ENCODE measurements at places on chromosomes 1 and 21. TPM values are rescaled to one million over a fixed set of nuclear protein-coding genes. Genes with fewer than 3 reads are reported as not detected.

The PTPN7 gene
- not detected for total RNA-seq

The TBX19 gene
- total RNA-seq: 1.6 TPM

The CYP4Z1 gene
- not detected for total RNA-seq

The TMEM54 gene
- 12.1 TPM for total RNA-seq

The SPATA1 gene
- total RNA-seq: 1.2 TPM

The OR6K3 gene
- total RNA-seq: not detected

The AMY1B gene
- not detected for total RNA-seq

The LRRC71 gene
- not detected for total RNA-seq

The LMOD1 gene
- total RNA-seq: not detected

The TMEM82 gene
- total RNA-seq: not detected

The CD46 gene
- total RNA-seq: 181 TPM

The TRIM46 gene
- 0.21 TPM for total RNA-seq

GRCh38 chr1:184376369-184376768 is 10.5 kb upstream of the C1orf21 start:
- no peak overlapping the region for H3K4me3 ChIP-seq
- no peak overlapping the region for H3K27ac ChIP-seq
- no peaks in the 10 kb centered on the region for H3K36me3 ChIP-seq
- no peaks in the 10 kb centered on the region for H3K4me1 ChIP-seq

DNA sequence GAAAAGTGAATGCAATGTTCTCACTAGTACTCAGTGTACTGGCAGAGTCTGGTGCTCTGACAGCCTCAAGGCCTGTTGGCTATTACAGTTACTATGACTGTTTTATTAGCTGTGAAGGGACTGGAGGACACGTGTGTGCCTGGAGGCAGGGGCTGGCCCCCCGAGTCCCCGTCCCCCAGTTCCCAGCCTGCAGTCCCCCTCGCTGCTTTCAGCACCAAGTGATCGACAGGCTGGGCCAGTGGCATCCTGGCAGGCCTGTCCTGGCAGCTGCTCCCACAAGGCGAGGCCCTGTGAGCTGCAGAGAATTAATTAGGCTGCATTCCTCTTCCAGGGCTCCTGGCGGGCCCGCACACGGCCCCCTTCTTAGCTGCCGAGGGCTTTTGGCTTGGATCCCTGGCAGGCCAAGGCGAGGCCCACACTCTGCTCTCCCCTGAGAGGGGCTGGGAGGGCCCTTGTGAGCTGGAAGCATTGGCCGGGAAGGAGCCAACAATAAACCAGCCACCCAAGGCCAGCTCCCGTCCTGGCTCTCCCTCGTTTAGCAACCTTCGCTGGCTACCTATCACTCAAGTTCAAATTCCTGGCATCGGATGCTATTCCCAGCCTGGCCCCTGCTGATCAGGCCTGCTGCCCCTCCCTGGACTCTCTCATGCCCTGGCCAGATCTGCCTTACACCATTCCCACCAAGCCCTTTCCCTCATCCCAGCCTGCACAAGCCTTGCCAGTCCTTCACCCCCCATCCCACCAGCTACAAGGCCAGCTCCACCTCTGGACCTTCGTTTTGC is 9.8 kb downstream of the EDN2 start:
- H3K27ac ChIP-seq: peak overlapping the region; percentile 51
- H3K4me3 ChIP-seq: no peak overlapping the region
- no peaks in the 10 kb centered on the region for H3K27me3 ChIP-seq

DNA sequence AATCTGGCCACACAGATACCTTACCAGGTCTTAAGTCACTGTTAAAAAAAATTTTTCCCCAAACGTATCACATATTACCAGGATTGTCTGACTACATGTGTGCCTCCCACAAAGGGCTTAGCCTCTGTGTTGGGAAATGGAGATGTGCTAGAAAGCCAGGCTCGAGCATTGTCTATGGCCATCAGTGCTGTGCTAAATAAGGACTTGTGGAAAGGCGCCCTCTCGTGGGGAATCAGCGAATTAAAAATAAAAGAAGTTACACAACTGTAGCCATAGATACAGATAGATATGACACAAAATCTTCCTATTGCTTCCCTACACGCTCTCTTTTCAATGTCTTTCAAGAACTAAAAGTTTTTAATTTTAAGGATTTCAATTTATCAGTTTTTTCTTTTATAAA is 47.5 kb upstream of the CRNN start:
- no peaks in the 10 kb centered on the region for H3K27me3 ChIP-seq
- peaks cover 17% of the 10 kb centered on the region for H3K4me1 ChIP-seq
- no peaks in the 10 kb centered on the region for H3K36me3 ChIP-seq
- no peak overlapping the region for H3K27ac ChIP-seq
- H3K4me3 ChIP-seq: no peak overlapping the region

DNA sequence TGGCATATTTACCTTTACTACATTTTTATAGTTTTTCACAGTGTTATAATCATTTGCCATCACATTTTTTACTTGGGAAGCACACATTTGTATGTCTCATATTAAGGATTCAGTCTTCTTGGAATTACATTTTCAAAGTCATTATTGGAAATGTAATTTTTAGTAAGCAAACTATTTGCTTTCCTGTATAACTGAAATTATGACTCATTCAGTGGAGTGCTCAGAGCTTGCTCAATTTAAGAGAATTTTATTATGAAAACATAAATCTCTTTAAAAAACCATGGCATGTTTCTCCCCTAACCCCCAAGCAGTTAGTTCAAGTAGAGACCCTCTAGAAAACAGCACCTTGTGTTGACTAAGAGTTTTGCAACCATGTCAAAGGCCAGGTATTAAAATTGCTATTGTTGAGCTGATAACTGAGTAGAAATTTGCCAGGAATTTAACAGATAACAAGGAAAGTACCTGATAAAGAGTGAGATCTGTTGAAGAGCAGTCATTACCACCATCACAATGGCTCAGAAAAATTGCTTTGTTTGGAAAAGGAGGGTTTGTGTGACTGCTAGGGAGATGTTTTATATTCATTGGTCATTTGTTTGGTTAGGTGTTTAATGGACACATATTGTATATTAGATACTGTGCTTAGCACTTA is 105.9 kb downstream of the KCNK2 start:
- H3K4me3 ChIP-seq: no peak overlapping the region
- H3K27me3 ChIP-seq: no peaks in the 10 kb centered on the region
- no peaks in the 10 kb centered on the region for H3K36me3 ChIP-seq
- peak; percentile 40 for DNase-seq
- peak overlapping the region; percentile 78 for H3K27ac ChIP-seq

DNA sequence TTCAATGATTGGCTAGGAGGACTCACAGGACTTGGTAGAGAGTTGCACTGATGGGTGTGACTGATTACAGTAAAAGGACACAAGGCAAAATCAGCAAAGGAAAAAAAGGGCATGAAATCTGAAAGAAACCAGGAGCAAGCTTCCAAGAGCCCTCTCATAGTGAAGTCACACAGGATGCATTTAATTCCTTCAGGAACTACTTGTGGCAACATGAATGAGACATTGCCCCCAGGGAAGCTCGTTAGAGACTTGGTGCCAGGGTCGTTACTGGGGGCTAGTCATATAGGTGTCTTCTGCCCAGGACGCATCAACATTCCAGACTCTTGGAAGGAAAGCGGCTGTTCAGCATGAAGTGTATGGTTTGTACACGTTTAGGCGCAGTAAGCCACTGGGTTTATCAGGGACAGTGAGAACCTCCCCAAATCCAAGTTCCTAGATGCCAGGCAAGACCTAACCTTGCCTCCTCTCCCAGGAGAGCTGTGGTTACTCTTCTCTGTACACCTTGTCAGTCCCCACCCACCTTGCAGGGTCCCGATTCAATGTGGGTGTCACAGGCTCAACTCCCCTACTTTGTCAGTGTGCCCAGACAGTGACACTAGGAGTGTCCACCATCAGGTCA is 26.0 kb upstream of the C2CD2 start:
- H3K27me3 ChIP-seq: no peaks in the 10 kb centered on the region
- DNase-seq: no peak
- no peaks in the 10 kb centered on the region for H3K36me3 ChIP-seq
- no peaks in the 10 kb centered on the region for H3K4me1 ChIP-seq
- no peak overlapping the region for H3K27ac ChIP-seq

DNA sequence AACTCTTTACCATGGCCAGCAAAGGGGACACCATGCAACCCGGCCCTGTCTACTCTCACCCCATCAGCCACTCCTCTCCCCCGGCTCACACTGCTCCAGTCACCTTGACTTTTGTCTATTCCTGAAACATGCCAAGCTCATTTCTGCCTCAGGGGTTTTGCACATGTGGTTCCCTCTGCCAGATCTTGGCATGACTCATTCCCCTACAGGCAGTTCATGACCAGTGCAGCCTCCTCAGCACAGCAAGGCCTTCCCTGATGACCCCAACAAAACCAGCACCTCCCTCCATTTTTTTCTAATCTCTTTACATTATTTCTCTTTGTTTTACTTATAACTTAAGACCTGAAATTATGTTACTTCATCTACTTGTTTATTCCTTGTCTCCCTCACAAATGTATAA is 58.6 kb upstream of the GJB5 start:
- no peak overlapping the region for H3K4me3 ChIP-seq
- peak; percentile 82 for DNase-seq
- no peak overlapping the region for H3K27ac ChIP-seq
- H3K27me3 ChIP-seq: peaks cover 18% of the 10 kb centered on the region
- H3K36me3 ChIP-seq: no peaks in the 10 kb centered on the region

DNA sequence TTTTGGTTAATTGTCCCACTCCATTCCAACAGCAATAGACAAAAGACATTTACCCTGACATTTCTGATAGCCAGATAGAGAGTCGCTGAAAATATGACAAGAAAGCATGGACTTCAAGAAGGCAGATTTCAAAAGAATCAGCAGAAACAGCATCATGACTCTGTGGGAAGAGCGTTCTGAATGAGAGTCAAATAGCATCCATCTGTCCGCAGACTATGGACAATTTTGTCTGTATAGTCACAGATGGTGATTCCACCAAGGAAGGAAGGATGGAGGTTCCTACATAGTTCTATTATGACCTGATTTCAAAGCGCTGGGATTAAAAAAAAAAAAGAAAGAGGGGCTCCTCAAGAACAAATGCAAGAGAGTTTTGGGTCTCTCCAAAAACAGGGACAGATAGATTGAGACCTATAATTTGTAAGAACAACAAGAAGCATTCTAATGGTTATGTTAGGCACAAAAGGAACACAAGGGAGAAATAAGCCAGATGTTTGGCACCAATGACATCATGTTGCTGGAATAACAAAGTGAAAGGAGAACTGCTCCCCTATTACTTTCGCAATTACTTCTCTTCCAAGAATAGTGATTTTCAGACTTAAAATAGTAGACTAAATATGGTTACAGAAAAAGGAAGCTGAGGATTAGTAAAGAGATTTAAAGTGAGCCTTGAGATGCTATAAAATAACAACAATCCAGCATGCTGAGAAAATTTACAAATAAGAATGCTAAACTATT is 28.5 kb downstream of the NIBAN1 start:
- H3K27ac ChIP-seq: no peak overlapping the region
- peak; percentile 11 for DNase-seq
- no peaks in the 10 kb centered on the region for H3K4me1 ChIP-seq

- no peaks in the 10 kb centered on the region for H3K4me1 ChIP-seq
- no peak overlapping the region for H3K4me3 ChIP-seq
- H3K36me3 ChIP-seq: no peaks in the 10 kb centered on the region
- no peak overlapping the region for H3K27ac ChIP-seq
These were observed 473.1 kb downstream of the PCP4 start for GRCh38 chr21:40340357-40340756.

DNA sequence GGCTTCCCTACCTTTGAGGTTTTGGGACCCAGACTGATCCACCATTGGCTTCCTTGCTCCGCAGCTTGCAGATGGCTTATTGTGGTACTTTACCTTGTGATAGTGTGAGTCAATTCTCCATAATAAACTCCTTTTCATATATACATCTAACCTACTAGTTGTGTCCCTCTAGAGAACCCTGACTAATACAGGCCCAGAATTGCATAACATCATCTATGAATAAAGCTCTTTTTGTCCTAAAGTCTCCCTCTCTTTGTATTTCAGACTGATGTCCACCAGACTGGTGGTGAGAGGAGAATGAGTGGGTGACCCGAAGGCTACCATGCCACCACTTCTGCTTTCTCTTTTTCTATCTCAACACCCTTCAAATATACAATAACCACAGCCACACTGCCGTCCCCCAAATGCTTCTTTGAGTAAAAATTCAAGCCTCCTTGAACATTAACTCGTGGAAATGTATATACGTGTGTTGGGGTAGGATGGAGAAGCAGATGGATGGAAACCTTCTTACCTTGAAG is 265.7 kb downstream of the PTBP2 start:
- no peaks in the 10 kb centered on the region for H3K27me3 ChIP-seq
- no peaks in the 10 kb centered on the region for H3K36me3 ChIP-seq
- H3K4me3 ChIP-seq: no peak overlapping the region

- no peak for DNase-seq
- no peak overlapping the region for H3K4me3 ChIP-seq
- no peaks in the 10 kb centered on the region for H3K36me3 ChIP-seq
These were observed 31.8 kb upstream of the OLIG2 start for GRCh38 chr21:32993894-32994293.

GRCh38 chr1:91092503-91092902 is 70.7 kb upstream of the ZNF644 start:
- peak; percentile 30 for DNase-seq
- H3K27ac ChIP-seq: no peak overlapping the region
- peaks cover 11% of the 10 kb centered on the region for H3K27me3 ChIP-seq
- no peak overlapping the region for H3K4me3 ChIP-seq

GRCh38 chr1:65260851-65261473 is 48.4 kb upstream of the DNAJC6 start:
- H3K4me1 ChIP-seq: peaks cover 17% of the 10 kb centered on the region
- H3K27me3 ChIP-seq: no peaks in the 10 kb centered on the region
- peak overlapping the region; percentile 46 for H3K27ac ChIP-seq
- DNase-seq: peak; percentile 70
- no peaks in the 10 kb centered on the region for H3K36me3 ChIP-seq

- H3K4me1 ChIP-seq: peaks cover 12% of the 10 kb centered on the region
- H3K27ac ChIP-seq: peak overlapping the region; percentile 21
- H3K27me3 ChIP-seq: no peaks in the 10 kb centered on the region
- peaks cover 19% of the 10 kb centered on the region for H3K36me3 ChIP-seq
These were observed 24.7 kb downstream of the SCCPDH start for GRCh38 chr1:246748867-246749266.

DNA sequence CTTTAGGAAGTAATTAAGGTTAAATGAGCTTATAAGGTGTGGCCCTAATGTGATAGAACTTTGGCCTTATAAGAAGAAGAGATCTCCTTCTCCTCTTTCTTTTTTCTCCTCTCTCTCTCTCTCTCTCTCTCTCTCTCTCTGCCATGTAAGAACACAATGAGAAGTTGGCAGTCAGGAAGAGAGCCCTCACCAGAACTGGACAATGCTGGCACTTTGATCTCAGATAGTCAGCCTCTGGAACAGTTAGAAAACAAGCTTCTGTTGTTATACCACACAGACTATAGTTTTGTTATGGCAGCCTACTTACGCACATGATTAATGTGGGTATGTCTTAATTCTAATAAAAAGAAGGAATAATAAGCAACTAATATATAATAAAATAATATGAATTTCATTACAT is 444.2 kb upstream of the LRRC7 start:
- no peaks in the 10 kb centered on the region for H3K36me3 ChIP-seq
- no peaks in the 10 kb centered on the region for H3K27me3 ChIP-seq
- no peak overlapping the region for H3K27ac ChIP-seq
- no peaks in the 10 kb centered on the region for H3K4me1 ChIP-seq

DNA sequence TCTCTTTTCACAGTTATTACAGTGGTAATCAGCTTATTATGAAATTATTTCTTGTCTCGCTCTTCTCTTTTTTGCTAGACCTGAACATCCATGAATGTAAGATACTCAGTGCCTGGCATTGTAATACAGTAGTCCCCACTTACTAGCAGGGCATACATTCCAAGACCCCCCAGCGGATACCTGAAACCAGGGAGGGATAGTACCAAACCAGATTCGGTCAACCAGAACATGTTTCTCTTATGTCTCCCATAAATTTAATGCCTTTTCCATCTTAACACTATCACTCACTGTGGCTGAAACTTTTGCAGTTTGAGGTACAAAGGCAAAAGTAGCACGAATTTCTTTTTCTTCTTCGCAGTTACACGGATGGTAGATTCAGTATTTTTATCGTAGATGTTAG is 24.6 kb upstream of the B3GALT2 start:
- H3K4me1 ChIP-seq: peaks cover 22% of the 10 kb centered on the region
- H3K36me3 ChIP-seq: peaks cover 70% of the 10 kb centered on the region
- DNase-seq: no peak
- no peak overlapping the region for H3K4me3 ChIP-seq
